A549 treated with CpdA at 1 μM for 4 hours (cell line): ENCODE measurements at places on chromosomes 3 and 15. TPM values are rescaled to one million over a fixed set of nuclear protein-coding genes. Genes with fewer than 3 reads are reported as not detected.

Gene ALPK3
- 0.03 to 0.21 TPM (median 0.10 TPM) in 5 replicates for total RNA-seq

Gene GOLGA6L7
- not detected in 5 replicates for total RNA-seq

Gene PGBD4
- total RNA-seq = 1.1 to 1.6 TPM (median 1.4 TPM) in 5 replicates

Gene SLC2A2
- total RNA-seq = not detected in 5 replicates

Gene TTC23
- total RNA-seq = 9.7 to 14.4 TPM (median 11.0 TPM) in 5 replicates

Gene TM6SF1
- total RNA-seq = 0.05 to 0.10 TPM in 2 of 5 replicates, not detected in the others

Gene ISLR
- total RNA-seq = 0.14 to 0.44 TPM (median 0.38 TPM) in 5 replicates
